Heart left ventricle (tissue), 16 donors: ENCODE measurements at places on chromosomes 16 and 17. TPM values are rescaled to one million over a fixed set of nuclear protein-coding genes. Genes with fewer than 3 reads are reported as not detected.

GRCh38 chr17:58667934-58668597 is 23.8 kb downstream of the TEX14 start:
- H3K4me3 ChIP-seq = no peak overlapping the region
- H3K27me3 ChIP-seq = no peaks in the 10 kb centered on the region
- no peaks in the 10 kb centered on the region for H3K4me1 ChIP-seq
- no peaks in the 10 kb centered on the region for H3K36me3 ChIP-seq
- DNase-seq = no peak

DNA sequence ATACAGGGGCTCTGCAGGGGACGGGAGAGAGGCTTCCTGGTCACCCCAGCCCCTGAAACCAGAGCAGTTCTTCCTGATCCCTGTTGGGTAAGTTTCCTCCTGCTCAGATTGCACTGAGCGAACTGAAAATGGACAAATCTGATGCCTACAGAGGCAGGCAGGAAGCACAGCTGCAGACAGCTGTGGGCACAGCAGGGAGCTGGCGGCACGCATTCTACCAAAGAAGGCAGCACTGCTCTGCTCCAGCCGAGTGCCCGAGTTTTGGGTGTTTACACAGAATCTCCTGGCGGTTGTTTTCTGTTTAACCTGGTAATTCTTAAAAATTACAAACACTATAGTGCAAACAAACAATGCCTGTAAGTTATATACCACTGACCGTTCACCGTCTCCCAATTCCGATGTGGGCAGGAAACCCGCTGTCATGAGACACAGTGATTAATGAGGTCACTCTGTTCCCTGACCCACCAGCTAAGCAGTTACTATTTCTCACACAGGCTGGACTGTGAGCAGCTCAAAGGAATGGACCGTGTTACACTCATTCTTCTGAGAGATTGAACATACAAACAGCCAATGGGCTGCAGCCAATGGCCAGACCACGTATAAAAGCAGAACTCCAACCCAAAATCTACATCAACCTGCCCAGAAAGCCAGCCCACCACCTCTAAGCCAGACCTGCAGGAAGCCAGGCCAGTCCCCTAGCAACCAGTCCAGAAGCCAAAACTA is 25.5 kb downstream of the NSMCE1 start:
- H3K36me3 ChIP-seq = no peaks in the 10 kb centered on the region
- peak; percentile 60 for DNase-seq
- H3K4me3 ChIP-seq = peak overlapping the region; percentile 26
- H3K4me1 ChIP-seq = peaks cover 2% of the 10 kb centered on the region
- H3K27me3 ChIP-seq = no peaks in the 10 kb centered on the region

- H3K27me3 ChIP-seq = no peaks in the 10 kb centered on the region
- H3K27ac ChIP-seq = no peak overlapping the region
- no peaks in the 10 kb centered on the region for H3K4me1 ChIP-seq
- peak overlapping the region; percentile 40 for H3K4me3 ChIP-seq
- no peaks in the 10 kb centered on the region for H3K36me3 ChIP-seq
These were observed 82.0 kb upstream of the ALOX12 start for GRCh38 chr17:6913608-6914443.

GRCh38 chr16:17408955-17409441 is 61.8 kb downstream of the XYLT1 start:
- H3K4me1 ChIP-seq = peaks cover 12% of the 10 kb centered on the region
- H3K4me3 ChIP-seq = no peak overlapping the region
- no peaks in the 10 kb centered on the region for H3K36me3 ChIP-seq
- DNase-seq = no peak

- no peak for DNase-seq
- no peak overlapping the region for H3K27ac ChIP-seq
- H3K4me1 ChIP-seq = peaks cover 14% of the 10 kb centered on the region
- H3K4me3 ChIP-seq = no peak overlapping the region
- no peaks in the 10 kb centered on the region for H3K36me3 ChIP-seq
These were observed 11.0 kb upstream of the DPEP1 start for GRCh38 chr16:89602273-89602951.

- no peak overlapping the region for H3K27ac ChIP-seq
- no peaks in the 10 kb centered on the region for H3K27me3 ChIP-seq
- no peak for DNase-seq
- no peaks in the 10 kb centered on the region for H3K4me1 ChIP-seq
- H3K4me3 ChIP-seq = no peak overlapping the region
These were observed 10.9 kb downstream of the SEC14L5 start for GRCh38 chr16:4968879-4969483.

- no peak for DNase-seq
- no peaks in the 10 kb centered on the region for H3K36me3 ChIP-seq
- no peak overlapping the region for H3K4me3 ChIP-seq
- H3K27ac ChIP-seq = no peak overlapping the region
These were observed 31.2 kb downstream of the NFATC3 start for GRCh38 chr16:68116256-68116867.

Gene CHST4
- not detected for total RNA-seq

Gene SEPTIN12
- total RNA-seq = not detected

Gene KATNIP
- total RNA-seq = 26.3 TPM

Gene EXOC3L1
- total RNA-seq = 2.2 TPM
